T-helper 1 cell (primary cell): ENCODE measurements at places on chromosomes 2 and 18.

DNA sequence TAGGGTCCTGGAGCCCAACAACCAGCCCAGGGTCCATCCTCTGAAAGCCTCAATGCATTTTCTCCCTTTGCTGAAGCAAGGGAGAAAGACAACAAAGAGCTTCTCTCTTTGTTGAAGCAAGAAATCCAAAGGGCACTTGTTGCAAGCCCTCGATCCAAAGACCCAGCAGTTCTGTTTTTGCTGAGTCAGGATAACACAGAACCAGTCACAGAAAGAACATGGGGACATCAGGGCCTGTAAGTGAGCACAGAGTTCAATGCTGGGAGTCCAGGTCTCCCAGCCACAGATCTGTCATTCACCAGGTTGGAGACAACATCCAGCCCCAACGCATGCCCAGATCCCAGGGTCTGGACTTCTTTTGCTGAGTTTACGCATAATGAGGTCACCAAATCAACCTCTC is 315.8 kb upstream of the KLHL29 start:
- DNase-seq = no peak

GRCh38 chr18:12844391-12844790 is 39.6 kb downstream of the PTPN2 start:
- DNase-seq = no peak

GRCh38 chr18:11989174-11989573 is 7.9 kb downstream of the IMPA2 start:
- no peak for DNase-seq

- no peak for DNase-seq
Observed at GRCh38 chr18:11071300-11071699, 78.1 kb downstream of the PIEZO2 start.

DNA sequence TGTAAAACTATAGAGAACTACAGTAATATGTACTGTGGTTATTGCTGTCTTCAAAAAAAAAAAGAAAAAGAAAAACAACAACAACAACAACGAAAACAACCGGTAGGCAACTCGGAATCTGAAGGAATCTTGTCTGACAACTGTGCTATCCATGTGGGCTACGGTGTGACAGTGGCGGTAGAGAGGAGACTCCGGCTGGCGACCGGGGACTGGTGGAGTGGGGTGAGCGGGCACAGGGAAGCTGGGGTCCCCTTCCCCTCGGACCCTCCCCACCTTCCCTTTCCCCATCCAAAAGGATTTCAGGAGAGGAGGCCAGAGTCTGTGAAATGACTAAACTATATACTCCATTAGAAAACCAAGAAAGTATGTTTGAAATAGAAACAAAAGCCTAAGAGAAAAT is 22.9 kb downstream of the IGFBP5 start:
- DNase-seq = no peak

GRCh38 chr18:27785815-27786471 is 391.0 kb downstream of the CDH2 start:
- no peak for DNase-seq

DNA sequence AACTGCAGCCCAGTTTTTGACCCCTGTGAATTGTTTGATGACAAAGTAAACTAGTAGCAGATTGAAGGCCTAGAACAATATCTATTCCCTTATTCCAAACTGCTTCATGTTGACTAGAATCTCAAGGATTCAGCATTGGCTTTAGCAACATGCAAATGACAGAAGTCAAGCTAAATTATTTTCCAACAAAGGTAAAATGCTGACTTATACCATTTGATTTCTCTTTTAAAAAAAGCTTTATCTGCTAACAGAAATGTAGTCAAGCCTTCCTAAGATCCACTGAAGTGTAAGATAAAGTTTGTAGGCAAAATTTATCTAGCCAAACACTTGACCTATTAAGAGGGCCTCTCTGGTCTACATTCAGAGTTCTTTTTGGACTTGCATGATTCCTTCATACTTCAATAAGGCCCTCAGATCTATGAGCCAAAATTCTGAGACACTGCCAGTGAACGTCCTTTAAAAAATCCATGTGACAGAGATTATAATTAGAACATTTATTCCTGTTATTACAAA is 9.5 kb upstream of the CYBRD1 start:
- no peak for DNase-seq

DNA sequence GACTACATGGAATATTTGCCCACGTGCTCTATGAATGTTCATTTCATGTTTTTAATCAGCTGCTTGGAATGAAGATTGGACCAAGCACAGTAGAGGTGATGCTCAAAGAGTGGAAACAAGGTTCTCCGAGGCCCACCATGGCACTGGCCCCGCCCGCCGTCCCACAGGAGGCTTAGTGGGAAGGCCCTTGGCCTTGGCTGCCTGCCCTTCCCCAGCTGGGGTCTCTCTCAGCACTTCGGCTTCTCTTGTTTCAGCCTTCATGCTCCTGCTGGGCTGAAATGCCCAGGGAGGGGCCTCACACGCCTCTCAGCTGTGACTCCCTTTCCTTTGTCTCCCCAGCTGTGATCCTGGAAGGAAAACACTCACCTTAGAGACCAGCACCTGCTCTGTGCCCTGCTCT is 833.2 kb downstream of the GALR1 start:
- DNase-seq = no peak

- no peak for DNase-seq
Observed at GRCh38 chr2:219362524-219363164, 25.1 kb downstream of the DNPEP start.

DNA sequence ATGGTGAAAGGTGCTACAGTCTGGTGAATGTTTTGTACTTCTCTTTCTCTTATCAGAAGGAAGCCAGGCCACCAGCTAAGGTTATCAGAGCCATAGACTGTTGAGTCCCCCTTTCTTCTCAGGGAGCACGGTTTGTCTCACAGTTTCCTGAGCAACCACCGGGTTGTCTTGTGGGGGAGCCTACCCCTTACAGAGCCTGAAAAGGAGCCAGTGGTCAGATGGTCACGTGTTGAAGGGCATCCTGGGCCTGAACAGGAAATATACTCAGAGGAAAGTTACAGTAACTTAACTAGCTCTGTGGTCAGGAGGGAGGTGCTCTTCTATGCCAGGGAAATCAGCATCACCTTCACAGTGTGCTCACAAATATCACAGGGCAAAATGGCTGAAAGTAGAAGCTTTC is 11.6 kb downstream of the CD28 start:
- DNase-seq = peak; percentile 47

DNA sequence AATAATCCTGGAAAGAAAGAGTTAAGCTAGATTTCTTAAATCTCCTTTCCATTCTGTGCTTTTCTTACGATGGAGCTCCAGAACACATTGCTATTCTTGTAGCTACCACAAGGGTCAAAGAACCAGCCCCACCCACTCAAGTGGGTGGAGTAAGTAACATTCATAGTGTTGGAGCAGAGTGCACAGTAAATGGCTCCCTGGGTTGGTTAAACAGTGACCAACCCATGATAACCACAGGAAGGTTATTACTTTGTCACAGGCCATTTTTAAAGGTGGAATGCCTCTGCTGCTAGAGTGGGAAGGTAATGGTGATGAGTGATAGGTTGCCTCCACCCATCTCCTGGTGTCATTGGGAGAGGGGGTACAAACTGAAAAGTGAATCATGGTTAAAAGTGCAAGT is 13.9 kb downstream of the ARPC2 start:
- no peak for DNase-seq

GRCh38 chr18:23943104-23943503 is 71.5 kb upstream of the TTC39C start:
- no peak for DNase-seq

- DNase-seq = no peak
Observed at GRCh38 chr2:232636788-232637420, 3.5 kb downstream of the EFHD1 start.

GRCh38 chr2:203072371-203072770 is 57.7 kb downstream of the NBEAL1 start:
- DNase-seq = no peak

GRCh38 chr2:150376553-150377335 is 110.7 kb downstream of the RND3 start:
- no peak for DNase-seq

DNA sequence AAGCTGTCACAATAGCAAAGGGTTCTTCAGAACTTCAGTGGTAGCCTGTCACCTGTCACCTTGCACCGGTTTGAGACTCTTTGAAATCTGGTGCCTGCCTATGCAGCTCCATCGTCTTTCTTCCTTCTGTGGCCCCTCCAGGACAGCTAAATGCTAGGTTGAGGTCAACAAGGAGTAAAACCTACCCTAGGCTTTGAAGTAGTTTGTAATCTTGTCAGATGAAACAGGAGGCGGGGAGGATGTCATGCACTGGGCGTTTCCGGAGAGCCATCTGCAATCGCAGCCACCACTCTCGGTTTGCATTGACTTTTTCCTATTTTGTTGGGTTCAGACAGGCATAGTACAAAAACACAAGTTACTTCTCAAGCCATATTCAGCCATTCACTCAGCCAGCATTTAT is 116.7 kb downstream of the LPIN1 start:
- DNase-seq = no peak

DNA sequence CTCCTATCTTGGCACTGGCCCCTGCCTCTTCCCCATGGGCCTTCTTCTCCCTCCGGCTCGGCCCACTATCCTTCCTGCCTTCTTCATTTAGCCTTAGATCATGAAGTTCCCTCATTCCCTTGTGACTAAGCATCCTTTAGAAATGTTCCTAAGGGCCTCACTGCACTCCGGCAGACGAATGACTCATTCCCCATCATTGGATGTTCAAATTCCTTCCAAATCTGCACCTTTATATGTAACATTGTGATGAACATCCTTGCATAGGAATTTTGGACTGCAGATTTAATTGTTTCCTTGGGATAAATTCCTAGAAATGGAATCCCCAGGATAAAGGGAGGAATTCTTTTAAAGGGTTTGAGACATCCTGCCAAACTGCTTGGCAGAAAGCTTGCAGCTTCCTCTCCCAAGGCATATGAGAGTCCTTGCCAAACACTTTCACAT is 19.0 kb downstream of the CRACDL start:
- DNase-seq = no peak

DNA sequence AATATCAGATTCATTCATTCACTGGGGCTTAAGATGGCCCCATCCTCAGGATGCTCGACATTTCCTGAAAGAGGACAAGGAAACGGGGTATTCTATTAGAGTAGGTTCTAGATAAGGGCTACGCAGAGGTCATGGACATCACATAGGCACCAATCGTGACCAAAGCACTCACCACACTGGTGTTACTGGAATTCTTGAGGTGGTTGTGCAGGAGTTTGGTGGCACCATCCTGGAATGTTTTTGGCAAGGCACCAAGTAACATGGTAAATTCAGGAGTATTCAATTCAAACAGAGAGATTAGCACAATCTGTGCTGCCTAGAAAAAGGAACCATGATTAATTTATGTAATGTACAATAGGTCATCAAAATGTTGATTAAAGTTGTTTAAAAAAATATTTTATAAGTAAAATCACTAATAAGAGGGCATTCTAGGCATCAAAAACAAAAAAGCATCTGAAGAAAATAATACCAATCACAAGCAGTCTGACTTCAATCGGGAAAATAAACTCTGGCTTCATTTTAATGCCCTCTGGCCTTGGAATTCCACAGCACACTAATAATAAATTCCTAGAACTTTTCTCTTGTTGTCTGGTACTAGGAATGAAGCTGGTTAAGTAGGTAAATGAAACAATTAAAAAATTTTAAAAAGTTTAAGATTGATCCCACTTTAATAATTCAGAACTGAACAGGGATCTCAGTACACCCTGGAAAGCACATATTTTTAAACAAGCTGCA is 102.8 kb upstream of the TFCP2L1 start:
- DNase-seq = no peak

DNA sequence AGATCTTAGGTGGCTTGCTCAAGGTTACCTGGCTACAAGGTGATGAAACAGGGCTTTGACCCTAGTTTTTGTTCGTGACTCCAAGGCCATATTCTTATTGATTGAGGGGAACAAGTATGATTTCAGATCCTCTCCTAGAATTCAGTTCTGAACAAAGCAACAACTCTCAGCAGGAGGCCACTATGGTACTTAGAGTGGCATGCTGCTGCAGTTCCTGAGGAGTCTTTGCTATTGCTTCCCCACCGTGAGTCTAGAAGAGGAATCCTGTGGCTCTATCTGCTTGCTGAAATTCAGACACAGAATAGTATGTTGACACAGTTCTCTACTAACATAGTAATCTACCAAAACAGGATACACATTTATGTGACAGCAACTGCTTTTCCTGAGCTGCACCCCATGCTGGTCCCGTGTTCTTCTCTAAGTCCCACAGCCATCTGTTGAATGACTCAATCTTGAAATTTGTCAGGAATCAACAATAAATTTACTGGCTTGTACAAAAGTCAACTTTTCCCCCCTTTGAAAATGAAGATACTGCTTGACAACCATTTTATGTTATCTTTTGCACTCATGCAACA is 4.1 kb downstream of the TGFBRAP1 start:
- no peak for DNase-seq

DNA sequence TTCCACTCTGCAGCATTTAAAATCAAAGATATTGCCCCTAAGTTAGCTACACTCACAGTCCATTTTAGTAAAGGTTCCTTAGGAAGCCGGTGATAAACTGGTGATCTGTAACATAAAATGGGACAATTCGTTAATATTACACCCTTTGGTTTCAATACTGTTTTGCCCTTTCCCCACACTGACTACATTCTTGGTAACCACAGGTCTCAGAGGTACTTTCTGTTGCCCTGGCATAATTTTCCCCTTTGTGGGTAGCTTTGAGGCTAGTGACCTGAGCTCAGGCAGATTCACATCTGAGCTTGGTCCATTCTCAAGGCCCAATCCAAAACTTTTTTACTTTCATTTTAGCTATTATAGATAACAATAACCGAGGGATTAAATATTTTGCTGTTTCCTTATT is 32.9 kb upstream of the CSRNP3 start:
- no peak for DNase-seq

GRCh38 chr2:4898706-4899105 is 793.5 kb upstream of the SOX11 start:
- no peak for DNase-seq

- no peak for DNase-seq
Observed at GRCh38 chr2:39429746-39430145, 7.3 kb downstream of the MAP4K3 start.

- no peak for DNase-seq
Observed at GRCh38 chr2:13504808-13505207, 788.1 kb downstream of the TRIB2 start.

- DNase-seq = no peak
Observed at GRCh38 chr2:80592106-80592505, 287.6 kb upstream of the LRRTM1 start.

DNA sequence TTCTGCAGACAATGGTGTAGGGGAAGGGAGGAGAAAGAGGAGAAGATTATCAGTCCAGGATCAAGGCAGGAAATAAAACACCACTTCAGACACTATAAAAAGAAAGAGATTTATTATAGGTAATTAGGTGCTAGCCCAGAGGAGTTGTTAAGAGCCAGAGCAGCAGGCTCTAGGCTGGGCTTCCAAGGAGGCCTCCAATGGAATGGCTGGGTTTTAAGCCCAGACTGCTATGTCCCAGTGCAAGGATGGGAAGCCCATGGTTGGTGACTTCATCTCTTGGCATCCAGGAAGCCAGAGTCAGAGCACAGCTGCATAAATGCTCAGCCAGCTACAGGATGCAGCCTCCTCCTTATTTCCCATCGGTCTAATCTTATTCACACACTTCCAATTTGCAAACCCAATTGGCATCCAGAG is 95.6 kb downstream of the LAMA3 start:
- no peak for DNase-seq
